ENCODE measurements at places on chromosomes 11 and 22. TPM values are rescaled to one million over a fixed set of nuclear protein-coding genes. Genes with fewer than 3 reads are reported as not detected.

The TRIM29 gene
- total RNA-seq = 26.6 TPM

The ZNF70 gene
- 0.75 TPM for total RNA-seq

The APOL5 gene
- not detected for total RNA-seq

The OR51B4 gene
- not detected for total RNA-seq

The CD248 gene
- not detected for total RNA-seq

The ZC3H7B gene
- total RNA-seq = 22.0 TPM

The NEFH gene
- total RNA-seq = 0.16 TPM

The RFPL2 gene
- 0.16 TPM for total RNA-seq

The LDLRAD3 gene
- 33.0 TPM for total RNA-seq

The POLR2F gene
- 131 TPM for total RNA-seq

The OR4A16 gene
- total RNA-seq = not detected

The NRXN2 gene
- 0.32 TPM for total RNA-seq

The OR51Q1 gene
- total RNA-seq = not detected

The CCDC116 gene
- not detected for total RNA-seq

The HPX gene
- total RNA-seq = 0.51 TPM

The IGHMBP2 gene
- 14.1 TPM for total RNA-seq

The KCNK4 gene
- 0.07 TPM for total RNA-seq

The ANO1 gene
- total RNA-seq = 3.6 TPM

The SPI1 gene
- total RNA-seq = not detected

The NXPE1 gene
- total RNA-seq = not detected

The FLRT1 gene
- total RNA-seq = 0.06 TPM

The SYT7 gene
- total RNA-seq = 1.3 TPM

The RIC3 gene
- total RNA-seq = 2.8 TPM

The POU2AF3 gene
- total RNA-seq = 1.4 TPM

The GGT1 gene
- 96.3 TPM for total RNA-seq

The CBLIF gene
- not detected for total RNA-seq

The RIMBP3C gene
- 0.13 TPM for total RNA-seq

The DDX25 gene
- total RNA-seq = not detected

The SAA1 gene
- 3.4 TPM for total RNA-seq

The MYBPC3 gene
- total RNA-seq = 0.07 TPM

The SMTNL1 gene
- total RNA-seq = not detected

The B3GAT1 gene
- total RNA-seq = not detected

The FJX1 gene
- 28.2 TPM for total RNA-seq

The MMP12 gene
- 0.06 TPM for total RNA-seq

The C22orf31 gene
- total RNA-seq = not detected

The PLAAT3 gene
- 69.1 TPM for total RNA-seq

The TMX2 gene
- total RNA-seq = 154 TPM

The PDE2A gene
- 2.1 TPM for total RNA-seq

The APOBEC3G gene
- total RNA-seq = 0.13 TPM

The GLB1L2 gene
- 2.0 TPM for total RNA-seq

The UBQLN3 gene
- total RNA-seq = not detected

The GALNT18 gene
- 32.5 TPM for total RNA-seq

The POTEH gene
- total RNA-seq = not detected

The SEPTIN3 gene
- 0.90 TPM for total RNA-seq

The CHST1 gene
- 1.3 TPM for total RNA-seq

The BIK gene
- 1.7 TPM for total RNA-seq

The OR8G1 gene
- not detected for total RNA-seq

The RFPL1 gene
- total RNA-seq = not detected

The HBG2 gene
- not detected for total RNA-seq

The PDGFD gene
- 8.6 TPM for total RNA-seq

The MED19 gene
- 29.8 TPM for total RNA-seq

The CALCA gene
- 0.15 TPM for total RNA-seq

The FGF4 gene
- not detected for total RNA-seq

Data from A549 treated with Hydrocortisone at 1 μM for 4 hours (cell line).